NCI-H1694 (cell line): ENCODE measurements at places on chromosomes 13 and 19.
A peak's percentile ranks its signal among the peaks of the same experiment; 100 is the strongest.

DNA sequence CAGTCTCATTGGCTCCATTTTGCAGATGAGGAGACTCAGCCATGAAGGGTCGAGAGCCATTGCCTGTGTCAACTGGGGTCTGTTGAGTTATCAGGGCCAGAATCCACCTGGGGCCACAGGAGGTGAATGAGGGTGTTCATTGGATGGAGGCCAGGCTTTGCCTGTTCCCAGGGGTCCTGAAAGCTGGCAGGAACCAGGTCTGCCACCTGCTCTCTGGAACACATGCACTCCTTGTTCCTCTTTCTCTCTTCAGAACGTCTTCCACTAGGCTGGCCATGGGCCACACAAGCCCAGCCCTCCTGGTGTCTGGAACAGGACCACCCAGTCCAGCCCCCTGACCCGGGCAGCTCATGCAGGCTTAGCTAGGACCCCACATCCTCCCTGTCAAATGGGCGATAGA is 21.1 kb downstream of the PPP1R37 start:
- DNase-seq: no peak

- DNase-seq: no peak
These were observed 239.9 kb downstream of the SPRY2 start for GRCh38 chr13:80101040-80101439.

- DNase-seq: peak; percentile 59
These were observed 624 bp downstream of the CTXN1 start for GRCh38 chr19:7925171-7925851.

- no peak for DNase-seq
These were observed 61.6 kb downstream of the LRCH1 start for GRCh38 chr13:46614582-46614981.

DNA sequence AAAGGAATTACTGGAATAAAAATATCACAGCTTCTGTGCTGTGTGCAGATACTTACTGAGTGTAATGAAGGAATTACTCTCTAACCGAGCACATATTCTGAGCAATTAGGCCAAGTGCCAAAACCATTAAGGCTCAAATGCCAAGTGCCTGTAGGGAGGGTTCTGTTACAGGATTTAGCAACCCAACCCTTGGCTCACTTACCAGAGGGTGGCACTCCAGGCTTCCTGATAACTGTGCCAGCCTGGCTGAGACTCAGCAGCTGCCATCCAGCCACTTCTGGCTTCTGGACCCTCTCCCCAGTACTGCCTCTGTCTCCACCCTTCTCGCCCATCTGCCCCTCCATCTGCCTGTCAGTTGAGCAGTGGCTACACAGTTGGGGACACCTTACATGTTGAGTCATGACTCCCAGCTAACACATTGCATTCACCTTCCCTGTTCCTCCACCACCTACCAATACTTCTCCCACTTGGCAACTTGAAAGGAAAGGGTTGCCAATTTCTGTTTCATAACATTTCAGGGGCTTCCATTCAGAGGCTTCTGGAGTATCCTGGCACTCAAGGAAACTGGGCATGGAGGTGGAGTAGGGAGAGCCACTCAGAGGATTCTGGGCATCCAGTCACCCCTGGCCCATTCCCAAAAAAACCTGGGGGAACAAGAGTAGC is 110.5 kb downstream of the COG6 start:
- peak; percentile 98 for DNase-seq

DNA sequence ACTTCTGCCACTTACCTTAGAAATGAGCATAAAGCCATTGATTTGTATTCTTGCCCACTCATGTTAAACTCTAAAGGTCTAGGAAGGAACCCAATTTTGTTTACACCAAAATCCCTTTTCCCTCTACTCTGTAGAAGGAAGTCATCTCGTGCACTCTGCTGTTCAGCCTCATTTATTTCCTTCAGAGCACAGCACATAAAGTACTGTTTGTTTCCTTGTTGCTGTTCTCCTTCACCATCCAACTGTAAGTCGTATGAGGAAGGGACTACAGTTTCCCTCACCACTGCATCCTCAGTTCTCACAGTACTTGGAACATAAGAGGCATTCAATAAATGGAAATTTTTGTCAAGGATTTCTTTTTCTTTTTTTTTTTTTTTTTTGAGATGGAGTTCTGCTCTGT is 24.6 kb downstream of the CDADC1 start:
- DNase-seq: no peak

DNA sequence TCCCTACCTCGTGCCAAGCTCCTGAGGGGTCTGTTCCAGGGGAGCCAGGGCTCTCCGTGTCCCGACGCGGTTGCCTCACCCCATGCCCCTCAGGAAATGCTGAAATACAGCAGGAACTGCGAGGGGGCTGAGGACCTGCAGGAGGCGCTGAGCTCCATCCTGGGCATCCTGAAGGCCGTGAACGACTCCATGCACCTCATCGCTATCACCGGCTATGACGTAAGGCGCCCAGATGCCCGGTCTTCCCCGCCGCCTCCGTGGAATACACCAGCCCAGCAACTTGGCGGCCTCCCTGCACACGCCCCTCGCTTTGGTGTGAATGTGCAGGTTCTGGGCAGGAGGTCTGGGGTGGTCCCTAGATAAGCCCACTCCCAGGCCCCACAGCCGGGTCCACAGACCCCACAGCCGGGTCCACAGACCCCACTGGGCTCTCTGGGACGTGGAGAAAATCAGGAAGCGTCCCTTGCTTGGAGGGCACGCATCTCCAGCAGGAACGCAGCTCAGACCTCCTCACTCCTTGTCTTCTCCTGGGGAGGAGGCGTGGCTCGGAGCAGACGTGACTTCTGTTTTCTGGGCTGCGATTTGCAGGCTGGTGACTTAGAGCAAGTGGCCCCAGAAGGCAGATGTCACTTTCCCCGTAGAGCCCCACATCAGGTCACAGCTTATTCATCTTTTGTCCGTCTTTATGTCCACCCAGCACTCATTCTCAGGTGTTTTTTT is 19.4 kb upstream of the F7 start:
- no peak for DNase-seq

GRCh38 chr13:25118378-25118905 is 22.5 kb downstream of the PABPC3 start:
- DNase-seq: no peak
